ENCODE measurements at places on chromosomes 2 and 18. TPM values are rescaled to one million over a fixed set of nuclear protein-coding genes. Genes with fewer than 3 reads are reported as not detected.
A peak's percentile ranks its signal among the peaks of the same experiment; 100 is the strongest.

OTOF gene
- total RNA-seq: not detected

DNA sequence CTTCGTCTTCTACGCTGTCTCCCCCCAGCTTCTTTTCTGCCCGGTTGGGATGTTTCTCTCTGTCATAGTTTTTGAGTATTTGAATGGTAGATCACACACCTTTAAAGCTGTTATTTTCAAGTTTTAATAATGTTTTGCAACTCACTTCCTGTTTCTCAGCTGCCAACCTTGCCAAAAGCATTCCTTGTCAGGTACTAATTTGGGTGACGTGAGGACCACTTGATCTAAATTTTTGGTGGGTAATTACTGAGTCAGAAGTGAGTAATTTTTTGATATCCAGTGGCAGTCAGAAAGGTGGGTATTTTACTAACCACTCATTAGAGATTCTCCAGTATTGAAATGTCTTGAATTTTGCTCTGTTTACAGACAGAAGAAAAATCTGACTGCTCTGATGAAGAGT lies 852.4 kb upstream of the FANCL start:
- no peak for DNase-seq

DNA sequence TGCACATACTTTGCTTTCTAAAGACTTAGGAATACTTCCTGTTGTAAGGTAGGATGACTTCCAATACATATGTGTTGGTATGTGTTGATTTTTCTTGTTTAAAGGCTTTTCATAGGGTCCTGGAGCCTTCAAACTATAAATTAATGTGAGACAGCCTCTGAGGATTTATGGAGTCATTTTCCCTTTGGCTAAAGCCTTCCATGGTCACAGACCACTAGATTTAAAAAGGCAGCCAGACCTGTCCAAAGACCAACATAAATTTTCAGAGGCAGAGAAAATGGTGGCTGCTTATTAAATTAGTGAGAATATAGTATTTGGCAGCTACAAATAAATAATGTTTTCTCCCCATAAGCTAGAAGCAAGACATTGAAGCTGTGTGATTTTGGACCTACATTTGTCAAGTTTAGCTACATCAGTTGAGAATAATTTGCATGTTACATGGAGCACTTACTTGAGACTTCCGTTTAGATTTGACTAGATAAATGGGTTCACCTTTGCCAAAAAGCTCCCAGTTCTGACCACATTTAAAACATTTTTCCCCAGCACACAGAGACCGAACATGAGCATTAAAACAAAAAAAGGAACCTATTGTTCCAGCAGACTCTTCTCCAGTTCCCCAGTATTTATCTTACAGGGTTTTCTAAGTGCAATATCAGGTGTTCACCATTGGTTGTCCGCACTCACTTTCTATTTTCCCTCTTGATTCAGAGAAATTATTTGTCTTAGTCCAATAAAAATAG lies 402.9 kb downstream of the PARD3B start:
- DNase-seq: no peak

FHOD3 gene
- 2.6 TPM for total RNA-seq

DNA sequence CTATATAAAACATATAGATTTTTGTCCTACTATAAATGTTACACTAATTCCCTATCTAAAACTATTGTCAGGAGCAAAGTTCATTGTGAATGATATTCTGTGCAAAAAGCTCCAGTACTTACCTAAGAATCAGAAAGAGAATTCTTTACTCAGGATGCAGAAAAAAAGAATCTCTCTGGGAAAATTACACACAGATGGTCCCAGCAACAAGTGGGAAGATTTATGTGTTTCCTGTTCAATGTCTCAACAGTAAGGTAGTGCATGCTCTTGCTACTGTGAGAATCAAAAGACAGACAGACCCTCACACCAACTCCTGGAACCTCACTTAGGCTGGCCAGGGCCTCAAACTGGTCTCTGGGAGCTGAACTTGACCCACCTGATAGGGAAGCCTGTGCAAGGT lies 11.2 kb upstream of the NAPG start:
- DNase-seq: no peak

DNA sequence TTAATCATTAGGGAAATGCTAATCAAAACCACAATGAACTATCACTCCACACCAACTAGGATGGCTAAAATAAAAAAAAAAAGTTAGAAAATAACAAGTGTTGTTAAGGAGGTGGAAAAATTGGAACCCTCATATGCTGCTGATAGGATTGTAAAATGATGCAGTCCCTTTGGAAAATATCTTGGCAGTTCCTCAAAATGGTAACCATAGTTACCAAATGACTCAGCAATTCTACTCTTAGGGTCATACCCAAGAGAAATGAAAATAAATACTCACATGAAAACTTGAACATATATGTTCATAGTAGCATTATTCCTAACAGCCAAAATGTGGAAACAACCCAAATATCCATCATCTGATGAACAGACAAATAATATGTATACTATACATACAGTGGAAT lies 15.7 kb upstream of the ACVR2A start:
- peak; percentile 24 for DNase-seq

- DNase-seq: peak; percentile 48
Observed at GRCh38 chr2:88199912-88200682, 30.0 kb downstream of the THNSL2 start.

DNA sequence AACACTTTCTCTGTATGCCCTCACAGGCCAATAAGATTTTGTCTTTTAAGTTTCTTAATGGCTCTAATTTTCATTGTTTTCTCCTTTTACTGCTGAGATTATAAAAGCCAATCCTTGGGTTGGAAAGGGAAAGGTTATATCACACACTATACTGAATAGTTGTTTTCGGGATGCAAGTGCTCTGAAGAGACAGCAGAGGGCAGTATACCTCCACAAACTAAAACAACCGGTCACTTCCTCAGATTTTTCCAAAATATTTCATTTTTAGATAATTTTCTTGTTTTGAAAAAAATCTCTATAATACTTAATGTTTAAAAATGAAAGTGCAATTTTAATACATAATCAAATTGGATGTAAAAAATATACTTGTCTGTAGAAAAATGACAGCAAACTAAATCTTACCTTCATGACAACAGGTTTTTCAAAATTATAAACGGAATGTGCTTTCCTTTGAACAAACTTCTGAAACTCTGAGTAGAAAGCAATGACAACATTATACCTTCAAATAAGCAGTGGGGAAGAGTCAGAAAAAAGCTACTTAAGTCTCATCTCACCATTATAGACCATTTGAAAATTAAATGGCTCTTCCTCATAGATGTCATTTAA lies 82.7 kb downstream of the ORC4 start:
- peak; percentile 61 for DNase-seq
